ENCODE measurements at places on chromosomes 2 and 18.

DNA sequence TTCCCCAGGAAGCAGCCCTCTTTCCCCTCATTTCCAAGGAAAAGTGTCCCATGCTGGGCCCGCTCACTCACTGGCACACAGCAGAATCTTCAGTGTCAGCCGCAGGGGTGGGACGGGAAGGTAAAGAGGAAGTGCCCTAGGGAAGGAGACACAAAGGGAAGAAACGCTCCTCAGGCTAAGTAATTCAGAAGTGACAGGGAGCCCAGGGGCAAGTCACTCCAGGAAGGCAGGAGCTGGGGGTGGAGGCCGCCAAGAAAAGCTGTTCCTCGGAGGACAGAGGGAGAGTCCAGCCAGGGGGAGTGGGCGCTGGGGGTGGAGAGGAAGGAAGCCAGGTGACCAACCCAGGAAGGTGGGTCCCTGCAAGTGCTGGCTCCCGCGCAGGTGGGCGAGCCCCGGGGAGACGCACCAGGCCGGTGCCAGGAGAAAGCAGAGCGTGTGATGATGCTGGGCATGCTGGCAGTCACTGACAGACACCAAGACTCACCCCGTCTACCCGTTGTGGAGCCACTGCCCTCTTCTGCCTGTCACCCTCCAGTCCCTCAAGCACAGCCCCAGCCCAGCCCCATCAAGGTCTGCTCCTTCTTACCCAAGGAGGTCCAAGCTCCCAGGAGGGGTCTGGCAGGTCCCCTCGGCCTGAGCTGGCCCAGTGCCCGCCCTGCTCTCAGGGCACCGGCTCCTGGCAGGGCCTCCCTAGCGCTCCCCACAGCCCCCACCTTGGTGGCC lies 21.7 kb downstream of the HDAC4 start:
- DNase-seq, result no peak

GRCh38 chr2:96789245-96789617 lies 26.8 kb upstream of the CNNM3 start:
- no peak for DNase-seq

DNA sequence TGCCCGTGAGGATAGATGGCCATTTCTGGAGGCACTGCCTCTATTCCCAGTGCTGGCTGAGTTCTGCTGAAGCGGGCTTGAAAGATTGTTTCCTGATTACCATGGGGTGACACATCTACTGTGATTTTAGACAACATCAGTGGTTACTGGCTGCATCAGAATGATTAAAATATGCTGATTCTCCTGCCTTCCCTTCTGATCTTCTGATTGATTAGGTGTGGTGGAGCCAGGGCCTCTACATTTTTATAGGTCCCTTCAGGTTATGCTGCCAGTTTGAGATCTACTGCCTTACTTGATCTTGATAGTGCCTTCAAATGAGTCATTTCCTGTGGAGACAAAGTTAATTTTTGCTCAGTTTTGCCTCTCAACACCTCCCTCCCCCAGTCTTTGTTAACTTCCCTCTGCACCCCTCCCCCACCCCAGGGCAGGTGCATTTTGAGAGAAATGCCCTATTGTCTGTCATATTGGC lies 31.6 kb upstream of the SNORC start:
- no peak for DNase-seq

DNA sequence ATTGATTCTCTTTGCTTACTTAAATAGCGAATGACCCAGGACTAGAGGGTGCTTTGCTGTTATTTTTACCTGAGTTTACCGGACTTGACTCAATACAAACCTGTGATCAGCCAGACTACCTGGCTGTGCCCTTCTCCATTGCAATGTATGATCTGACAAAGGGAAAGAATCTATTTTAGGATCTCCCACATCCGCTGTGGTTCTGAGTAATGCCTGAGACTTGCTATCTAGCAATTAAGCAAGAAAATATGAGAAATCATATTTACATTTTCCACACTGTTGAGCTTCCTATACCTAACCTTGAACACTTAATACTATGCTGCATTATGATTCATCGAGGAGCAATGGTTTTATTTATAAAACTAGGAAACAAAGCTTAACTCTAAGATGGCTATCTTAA lies 215.2 kb downstream of the RAD51AP2 start:
- no peak for DNase-seq

- DNase-seq, result no peak
These were observed 3.1 kb downstream of the CCL20 start for GRCh38 chr2:227816507-227817294.

DNA sequence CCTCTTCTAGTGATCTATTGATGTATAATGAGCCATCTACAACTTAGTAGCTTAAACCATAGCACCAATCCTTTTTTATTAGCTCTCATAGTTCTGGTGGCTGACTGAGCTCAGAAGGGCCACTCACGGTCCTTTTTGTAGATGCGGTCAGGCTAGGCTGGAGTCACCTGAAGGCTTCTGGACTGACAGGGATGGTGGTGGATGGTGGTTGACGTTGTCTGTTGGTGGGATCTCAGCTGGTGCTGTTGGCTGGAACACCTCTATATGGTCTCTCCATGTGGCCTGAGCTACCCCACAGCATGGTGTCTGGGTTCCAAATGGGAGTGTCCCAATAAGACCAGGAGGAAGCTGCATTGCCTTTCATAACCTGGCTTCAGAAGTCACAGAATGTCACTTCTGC lies 68.0 kb downstream of the BCL2L11 start:
- DNase-seq, result no peak

DNA sequence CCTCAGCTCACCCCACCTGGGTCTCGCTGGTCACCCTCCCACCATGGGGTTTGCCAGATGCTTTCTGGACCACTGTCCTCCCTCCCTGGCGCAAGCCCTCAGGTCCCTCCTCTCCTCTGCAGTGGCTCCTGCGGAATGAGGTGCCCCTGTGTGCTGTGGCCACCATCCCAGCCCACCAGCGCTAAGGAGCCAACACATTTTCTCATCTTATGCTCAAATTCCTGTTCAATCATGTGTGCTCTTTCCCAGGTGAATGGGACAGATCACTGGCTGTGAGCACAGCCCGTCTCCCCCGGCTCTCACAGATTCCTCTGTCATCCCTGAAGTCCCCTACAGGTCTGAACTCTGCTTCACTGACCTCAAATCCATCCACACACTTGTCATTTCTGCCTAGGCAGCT lies 15.2 kb upstream of the CCDC74B start:
- no peak for DNase-seq

DNA sequence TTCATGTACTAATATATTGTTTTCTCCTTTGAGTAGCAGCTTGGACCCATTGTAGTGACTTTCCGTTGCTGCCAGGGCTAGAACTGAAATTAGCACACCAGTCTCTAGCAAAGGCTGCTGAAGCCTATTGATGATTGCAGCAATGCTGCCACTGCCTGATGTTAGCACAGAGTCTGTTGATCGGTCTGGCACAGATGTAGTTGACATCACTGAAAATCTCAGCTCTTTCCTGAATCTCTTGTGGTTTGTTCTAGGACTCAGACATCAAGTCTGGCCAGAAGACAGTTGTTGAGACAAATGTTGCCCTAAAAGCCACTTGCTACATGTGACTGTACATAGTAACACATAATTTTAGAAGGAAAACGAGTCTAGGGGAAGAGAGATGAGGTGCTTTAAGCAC lies 47.2 kb downstream of the VAPA start:
- DNase-seq, result no peak

DNA sequence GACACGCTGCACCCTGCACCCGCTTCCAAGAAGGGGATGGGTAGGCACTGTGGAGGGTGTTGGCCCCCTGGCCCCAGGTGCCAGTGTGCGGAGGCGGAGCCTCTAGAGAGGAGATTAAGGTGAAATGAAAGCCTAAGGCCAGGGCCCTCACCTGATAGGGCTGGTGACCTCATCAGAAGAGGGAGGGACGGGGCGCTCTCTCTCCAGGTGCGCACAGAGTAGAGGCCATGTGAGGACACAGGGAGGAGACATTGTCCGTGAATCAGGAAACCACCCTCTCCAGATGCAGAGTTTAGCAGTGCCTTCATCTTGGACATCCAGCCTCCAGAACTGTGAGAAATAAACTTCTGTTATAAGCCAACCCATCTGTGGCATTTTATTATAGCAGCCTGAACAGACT lies 62.3 kb downstream of the PSMG2 start:
- DNase-seq, result no peak

- no peak for DNase-seq
These were observed 352.8 kb downstream of the NCKAP5 start for GRCh38 chr2:133215477-133215876.

DNA sequence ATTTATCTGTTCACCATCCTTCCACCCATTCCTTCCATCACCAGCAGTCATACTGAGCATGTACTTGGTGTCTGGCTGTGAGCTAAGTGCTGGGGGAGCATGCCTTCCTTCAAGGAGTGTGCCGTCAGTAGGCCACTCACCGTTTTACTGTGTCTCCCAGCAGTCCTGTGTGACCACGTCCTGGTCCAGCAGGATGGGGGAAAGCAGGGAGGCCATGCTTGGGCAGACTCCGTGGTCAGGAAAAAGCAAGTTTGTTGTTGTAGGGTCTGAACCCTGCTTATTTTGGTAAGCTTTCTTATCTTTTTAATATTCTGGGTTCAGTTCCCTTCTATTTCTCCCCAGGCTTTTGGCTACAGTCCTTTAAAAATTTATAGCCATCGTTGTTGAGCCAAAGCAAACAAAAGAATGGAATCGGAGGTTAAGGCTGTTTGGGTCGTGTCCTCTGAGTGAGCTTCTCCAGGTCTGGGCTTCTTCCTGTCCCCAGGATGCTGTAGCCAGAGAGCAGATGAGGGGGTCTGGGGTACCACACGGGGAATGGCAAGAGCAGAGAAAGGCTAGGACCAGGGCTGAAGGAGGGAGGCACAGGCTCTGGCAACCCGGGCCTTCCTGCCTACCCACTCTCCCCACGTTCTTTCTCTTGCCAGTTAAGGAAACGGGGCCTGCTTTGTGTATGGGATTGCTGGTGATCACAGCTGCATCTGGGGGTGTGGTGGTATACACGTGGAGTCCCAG lies 13.5 kb downstream of the SLC30A3 start:
- DNase-seq, result no peak

DNA sequence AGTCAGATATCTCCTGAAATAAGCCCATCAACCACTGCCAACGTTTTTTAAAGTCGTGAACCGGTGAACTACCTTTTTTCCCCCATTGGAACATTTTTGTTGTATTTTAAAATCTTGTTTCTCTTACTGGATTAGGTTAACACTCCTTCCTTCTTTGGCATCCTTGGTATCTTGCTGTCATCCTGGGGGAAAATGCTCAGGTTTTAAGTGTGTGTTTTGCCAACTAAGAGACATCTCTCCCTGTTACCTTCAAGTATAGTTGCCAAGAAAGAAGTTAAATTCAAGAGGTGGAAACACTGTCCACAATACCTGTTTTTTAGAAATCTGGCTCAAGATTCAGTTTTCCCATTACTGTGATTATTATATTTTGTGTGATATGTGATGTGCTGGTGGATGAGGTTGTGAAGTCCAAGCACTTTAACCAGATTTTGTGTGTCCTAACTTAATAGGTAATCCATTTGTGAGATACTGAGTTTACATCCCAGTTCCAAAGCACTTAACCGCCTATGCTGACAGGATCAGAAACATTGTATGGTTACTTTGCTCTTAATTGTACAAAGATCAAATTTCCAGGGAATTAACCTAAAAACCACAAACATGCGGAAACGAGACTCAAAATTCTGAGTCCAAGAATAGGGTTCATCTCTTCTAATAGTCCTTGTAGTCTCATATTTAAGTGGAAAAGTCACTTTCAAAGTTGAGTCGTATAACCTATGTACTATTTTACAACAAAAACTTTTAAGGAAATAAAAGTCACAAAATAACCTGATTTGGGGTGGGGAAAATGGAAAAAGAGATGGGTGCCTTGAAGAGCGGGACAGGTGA lies 1.3 kb upstream of the SP3 start:
- no peak for DNase-seq

GRCh38 chr2:205014201-205014600 lies 468.9 kb downstream of the PARD3B start:
- DNase-seq, result no peak

GRCh38 chr2:235937936-235938335 lies 230.2 kb downstream of the GBX2 start:
- no peak for DNase-seq

DNA sequence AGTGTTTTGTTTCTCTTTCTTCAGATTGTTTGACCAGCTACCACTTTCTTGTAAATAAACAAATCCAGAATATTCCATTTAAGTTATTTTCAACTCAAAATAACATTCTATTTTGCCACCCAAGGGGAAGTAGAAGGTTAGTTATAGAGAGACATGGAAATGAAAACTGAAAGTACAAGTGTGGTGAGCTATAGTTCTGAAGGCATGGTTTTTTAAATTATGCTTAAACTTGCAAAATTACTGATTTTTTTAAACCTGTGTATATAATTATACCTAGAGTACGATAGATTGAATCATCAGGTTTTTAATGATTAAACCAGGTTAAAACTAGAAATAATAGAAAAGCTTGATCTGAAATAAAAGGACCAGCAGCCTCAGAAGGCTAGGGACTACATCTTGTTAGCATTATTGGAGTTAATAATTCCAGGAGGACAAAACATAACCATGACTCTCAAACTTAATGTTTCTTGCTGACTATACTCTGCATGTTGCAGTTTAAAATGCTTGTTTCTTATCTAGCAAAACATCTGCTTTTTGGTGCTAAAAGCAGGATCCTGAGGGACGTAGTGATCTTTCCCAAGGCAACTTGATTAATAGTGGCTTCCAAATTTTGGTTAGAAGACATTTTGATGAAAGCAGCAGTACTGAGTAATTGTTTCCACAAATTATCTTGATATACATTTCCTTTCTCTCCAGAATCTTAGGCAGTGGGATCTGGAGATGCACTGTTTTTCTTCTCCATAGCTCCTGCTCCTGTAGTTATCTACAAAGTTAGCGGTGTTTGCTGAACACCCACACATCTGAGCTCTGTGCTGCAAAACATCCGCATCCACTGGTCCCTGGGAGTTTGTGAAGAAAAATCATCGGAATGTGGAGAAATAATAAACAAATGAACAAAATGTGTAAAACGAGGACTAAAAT lies 327.2 kb upstream of the PKDCC start:
- DNase-seq, result no peak

DNA sequence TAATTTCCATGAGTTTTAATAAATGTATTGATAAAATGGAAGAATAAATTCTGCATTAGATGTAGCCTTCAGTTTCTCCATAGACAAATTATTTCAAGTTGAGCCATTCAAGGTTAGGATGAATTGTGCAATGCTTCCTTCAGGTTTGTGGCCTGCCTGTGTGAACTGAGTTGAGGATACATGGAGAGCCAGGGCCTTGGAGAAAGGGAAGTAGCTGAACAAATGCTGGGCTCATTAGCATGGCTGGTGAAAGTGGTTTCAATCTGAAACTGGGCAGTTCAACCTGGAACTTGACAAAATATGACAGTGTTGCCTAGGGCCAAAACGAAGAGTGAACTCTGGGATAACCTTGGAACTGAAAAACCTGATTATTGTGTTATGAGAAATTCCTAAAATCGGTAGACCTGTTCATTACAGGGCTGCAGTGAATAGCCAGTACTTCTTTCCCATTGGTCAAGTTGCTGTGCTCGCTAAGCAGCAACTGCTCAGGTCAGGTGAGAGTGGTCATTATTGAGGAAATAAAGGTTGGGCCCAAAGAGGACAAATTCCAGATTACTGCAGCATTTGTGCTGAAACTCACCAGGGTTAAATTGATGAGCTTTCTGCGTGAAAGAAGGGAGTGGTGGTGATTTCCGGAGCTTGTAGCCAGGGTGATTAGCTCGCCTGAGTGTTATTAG lies 12.7 kb downstream of the INPP1 start:
- no peak for DNase-seq

GRCh38 chr18:39770399-39770798 lies 2184.6 kb upstream of the PIK3C3 start:
- no peak for DNase-seq

GRCh38 chr2:118622913-118623312 lies 224.5 kb downstream of the EN1 start:
- DNase-seq, result no peak
